Endothelial cell of umbilical vein (primary cell): ENCODE measurements at places on chromosomes 4 and X. TPM values are rescaled to one million over a fixed set of nuclear protein-coding genes. Genes with fewer than 3 reads are reported as not detected.

The CLCN4 gene
- total RNA-seq, result 17.0 and 19.8 TPM in 2 replicates

The F8A3 gene
- total RNA-seq, result 9.7 TPM in 1 of 2 replicates, not detected in the other

The TBC1D14 gene
- total RNA-seq, result 23.3 and 24.8 TPM in 2 replicates

The SLIT2 gene
- total RNA-seq, result 22.2 and 28.2 TPM in 2 replicates

The GYPB gene
- total RNA-seq, result not detected in 2 replicates

The TEX13C gene
- not detected in 2 replicates for total RNA-seq

The MAGEB4 gene
- not detected in 2 replicates for total RNA-seq

The ERAS gene
- not detected in 2 replicates for total RNA-seq

The PABPC1L2A gene
- total RNA-seq, result not detected in 2 replicates

The CABS1 gene
- total RNA-seq, result not detected in 2 replicates

The UGT2B15 gene
- total RNA-seq, result not detected in 2 replicates

The TXK gene
- total RNA-seq, result 0.58 and 0.97 TPM in 2 replicates

The AVPR2 gene
- total RNA-seq, result not detected in 2 replicates

The GAGE12H gene
- not detected in 2 replicates for total RNA-seq

The ARSJ gene
- 44.0 and 50.0 TPM in 2 replicates for total RNA-seq

The GTPBP6 gene
- 62.1 and 63.5 TPM in 2 replicates for total RNA-seq

The KCND1 gene
- total RNA-seq, result 0.67 and 1.3 TPM in 2 replicates

The SHROOM4 gene
- 57.5 and 58.7 TPM in 2 replicates for total RNA-seq

The PPP1R2C gene
- total RNA-seq, result not detected in 2 replicates

The GUCY1B1 gene
- total RNA-seq, result 4.7 and 7.0 TPM in 2 replicates

The KIAA1210 gene
- total RNA-seq, result not detected in 2 replicates

The AFF2 gene
- total RNA-seq, result 0.07 TPM in 1 of 2 replicates, not detected in the other

The MAGEB17 gene
- not detected in 2 replicates for total RNA-seq
